ENCODE measurements at places on chromosomes 1 and 21.

DNA sequence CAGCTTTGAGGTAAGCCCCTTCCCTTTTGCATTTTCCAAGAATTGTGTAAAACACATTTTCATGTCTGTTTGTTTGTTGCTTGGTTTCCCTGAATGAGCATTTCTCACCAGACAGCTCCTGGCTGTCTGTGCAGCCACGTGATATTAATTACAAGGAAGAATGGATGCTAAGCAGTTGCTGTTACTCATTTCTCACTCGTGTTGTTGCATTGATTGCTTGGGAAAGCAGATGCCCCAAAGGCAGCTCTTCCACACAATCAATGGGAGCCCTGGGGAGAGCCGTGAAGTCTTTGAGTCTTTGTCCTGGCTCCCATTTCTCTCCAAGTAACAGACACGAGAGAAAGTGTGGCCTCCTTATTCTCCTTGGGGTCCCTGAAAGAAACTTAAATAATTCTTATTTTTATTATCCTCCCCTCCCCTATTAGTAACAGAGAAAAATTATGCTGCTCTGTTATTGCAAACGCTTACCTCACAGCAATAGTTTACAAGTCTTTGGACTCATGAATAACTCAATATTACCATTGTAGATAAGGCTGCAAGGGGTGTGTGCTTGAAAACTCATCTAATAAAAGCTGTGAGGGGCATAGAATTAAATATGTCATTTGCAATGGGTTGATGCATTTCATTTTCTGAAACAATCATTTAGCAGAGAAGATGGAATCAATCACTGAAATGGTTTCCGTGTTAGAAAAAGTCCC is 127.7 kb upstream of the CAMK1G start:
- no peak for DNase-seq

- DNase-seq: no peak
These were observed 7.3 kb downstream of the SYNC start for GRCh38 chr1:32695098-32695904.

- no peak for DNase-seq
These were observed 55.0 kb downstream of the PLXNA2 start for GRCh38 chr1:208189183-208189582.

- DNase-seq: no peak
These were observed 18.0 kb upstream of the ARHGEF16 start for GRCh38 chr1:3436451-3436850.

DNA sequence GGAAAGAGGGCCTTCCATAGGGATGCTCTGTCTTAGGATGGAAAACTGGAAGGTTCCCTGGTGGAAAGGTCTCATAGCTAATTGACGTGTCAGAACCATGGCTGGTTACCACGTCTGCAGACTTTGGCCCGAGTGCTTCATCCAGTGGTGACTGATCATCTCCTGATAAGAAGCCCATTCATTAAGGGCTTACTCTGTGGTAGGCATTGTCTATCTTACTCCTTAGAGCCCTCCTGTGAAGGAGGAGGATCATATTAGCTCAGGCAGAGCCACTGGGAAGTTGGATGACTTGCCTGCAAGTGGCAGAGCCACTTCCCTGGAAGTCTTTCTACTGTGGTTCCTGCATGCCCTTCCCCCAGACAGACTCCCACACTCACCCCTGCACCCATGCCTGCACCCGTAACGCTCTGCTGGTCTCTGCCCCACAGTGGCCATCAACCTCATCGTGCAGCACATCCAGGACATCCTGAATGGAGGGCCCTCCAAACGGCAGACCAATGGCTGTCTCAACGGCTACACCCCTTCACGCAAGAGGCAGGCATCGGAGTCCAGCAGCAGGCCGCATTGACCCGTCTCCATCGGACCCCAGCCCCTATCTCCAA is 79.9 kb downstream of the UCK2 start:
- no peak for DNase-seq

DNA sequence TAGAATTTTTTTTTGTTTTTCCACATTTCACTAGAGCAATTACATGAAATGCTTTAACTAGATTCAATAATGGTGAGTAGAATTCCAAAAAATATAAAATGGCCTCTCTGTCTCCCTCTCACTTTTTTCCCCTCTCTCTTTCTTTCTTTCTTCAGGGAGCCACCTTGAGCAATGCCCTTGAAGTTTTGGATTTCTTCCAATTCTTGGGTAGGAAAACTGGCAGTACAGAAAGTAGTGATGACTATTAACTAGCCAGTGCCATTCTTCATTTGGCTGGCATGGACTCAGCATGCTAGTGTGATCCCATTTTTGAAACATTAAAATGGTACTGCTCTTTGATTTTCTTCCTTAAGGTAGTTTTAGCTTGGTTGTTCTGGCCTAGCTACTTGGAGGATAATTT is 4.5 kb upstream of the FNBP1L start:
- no peak for DNase-seq

DNA sequence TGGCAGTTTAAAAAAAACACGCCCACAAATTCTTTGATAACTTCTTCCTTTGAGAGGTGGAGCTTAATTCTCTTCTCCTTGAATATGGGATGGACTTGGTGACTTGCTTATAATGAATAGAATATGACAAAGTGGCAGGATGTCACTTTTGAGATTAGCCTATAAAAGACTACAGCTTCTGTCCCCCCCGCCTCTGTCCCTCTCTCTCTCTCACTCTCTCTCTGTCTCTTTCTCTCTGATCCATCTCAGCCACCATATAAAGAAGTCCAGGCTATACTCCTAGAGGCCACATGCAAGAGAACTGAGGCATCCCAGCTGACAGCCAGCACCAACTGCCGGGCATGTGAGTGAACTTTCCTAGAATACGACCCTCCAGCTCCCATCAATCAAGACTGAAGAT is 7.7 kb upstream of the DMBX1 start:
- no peak for DNase-seq

DNA sequence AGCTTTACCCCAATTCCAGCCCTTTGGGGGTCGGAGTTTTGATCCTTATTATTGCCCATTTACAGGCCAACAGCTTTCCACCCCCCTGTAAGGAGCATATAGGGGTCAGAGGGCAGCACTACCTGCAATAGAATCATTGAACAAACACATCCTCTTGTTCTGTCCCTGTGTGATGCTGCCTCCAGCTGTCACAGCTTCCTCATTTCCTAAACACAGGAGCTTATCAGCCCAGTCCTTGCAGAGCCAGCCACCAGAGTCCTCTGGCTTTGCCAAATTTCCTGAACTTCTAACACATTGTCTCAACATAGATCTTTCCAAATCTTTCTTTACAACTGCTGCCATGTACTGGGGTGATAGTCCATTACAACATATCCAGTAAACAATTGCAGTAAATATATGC is 32.8 kb upstream of the PTBP2 start:
- no peak for DNase-seq

- DNase-seq: no peak
These were observed 29.7 kb downstream of the ZBTB8A start for GRCh38 chr1:32568929-32569328.

GRCh38 chr1:169109561-169110134 is 3.2 kb downstream of the ATP1B1 start:
- DNase-seq: peak; percentile 86

DNA sequence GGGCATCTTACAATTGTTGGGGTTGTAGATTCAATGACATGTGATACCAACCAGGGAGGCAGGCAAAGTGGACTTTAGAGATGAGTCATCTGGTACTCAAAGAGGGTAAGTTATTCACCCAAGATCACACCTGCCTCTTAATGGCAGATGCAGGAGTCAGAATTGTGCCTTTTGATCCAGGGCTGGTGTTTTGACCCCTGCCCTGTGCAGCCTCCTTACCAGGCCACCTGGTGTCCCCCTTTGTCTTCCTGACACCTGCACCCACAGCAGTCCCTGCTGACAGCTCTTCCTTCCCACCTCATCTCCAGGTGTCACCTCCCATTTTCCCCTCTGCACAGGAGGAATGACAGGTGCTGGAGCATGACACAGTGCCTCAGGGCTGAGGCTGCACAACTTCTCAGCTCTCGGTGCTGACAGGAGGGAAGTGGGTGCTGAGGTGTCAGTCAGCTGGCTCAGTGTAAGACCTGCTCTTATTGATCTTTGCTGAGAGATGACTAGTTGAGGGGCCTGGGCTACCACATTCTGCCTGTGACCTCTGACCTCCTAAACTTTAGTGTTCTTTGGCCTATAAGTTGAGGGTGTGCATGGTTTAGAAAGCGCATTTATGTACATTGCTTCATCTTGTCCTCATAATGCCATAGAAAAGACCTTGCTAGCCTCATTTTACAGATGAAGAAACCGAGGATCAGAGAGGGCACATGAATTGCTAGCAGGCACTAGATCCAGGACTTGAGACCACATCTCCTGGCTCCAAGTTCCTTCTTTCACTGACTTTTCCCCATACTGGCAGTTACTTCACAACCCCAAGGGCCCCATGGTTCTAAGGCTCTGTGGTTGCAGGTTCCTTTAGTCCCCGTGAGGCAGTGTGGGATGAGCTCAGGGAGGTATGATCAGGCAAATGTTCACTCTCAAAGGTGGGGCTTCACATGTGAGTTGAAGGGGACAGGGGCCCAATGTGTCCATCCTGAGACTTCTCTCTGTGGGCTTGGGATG is 31.3 kb downstream of the CACNA1E start:
- no peak for DNase-seq

GRCh38 chr1:46618754-46619415 is 2.3 kb upstream of the MOB3C start:
- no peak for DNase-seq
